Stimulated activated CD8-positive, alpha-beta memory T cell treated with anti-CD3 and anti-CD28 coated beads, Interleukin-15, amount 100 ng/mL, for 1 hour (primary cell): ENCODE measurements at places on chromosomes 7 and 10.

DNA sequence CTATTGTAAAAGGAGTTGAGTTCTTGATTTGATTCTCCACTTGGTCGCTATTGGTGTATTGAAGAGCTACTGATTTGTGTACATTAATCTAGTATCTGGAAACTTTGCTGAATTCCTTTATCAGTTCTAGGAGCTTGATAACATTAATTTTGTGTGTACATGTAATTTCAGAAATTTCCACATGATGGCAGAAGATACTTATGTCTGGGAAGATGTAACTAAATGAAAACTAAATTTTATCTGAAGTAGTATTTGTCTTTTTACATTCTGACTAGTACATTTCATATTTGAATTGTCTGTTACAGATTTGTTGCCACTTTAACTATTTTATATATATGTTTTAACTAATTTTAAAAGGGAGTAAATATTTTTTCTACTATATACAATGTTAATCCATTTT lies 27.6 kb downstream of the SDHAF3 start:
- DNase-seq: no peak

DNA sequence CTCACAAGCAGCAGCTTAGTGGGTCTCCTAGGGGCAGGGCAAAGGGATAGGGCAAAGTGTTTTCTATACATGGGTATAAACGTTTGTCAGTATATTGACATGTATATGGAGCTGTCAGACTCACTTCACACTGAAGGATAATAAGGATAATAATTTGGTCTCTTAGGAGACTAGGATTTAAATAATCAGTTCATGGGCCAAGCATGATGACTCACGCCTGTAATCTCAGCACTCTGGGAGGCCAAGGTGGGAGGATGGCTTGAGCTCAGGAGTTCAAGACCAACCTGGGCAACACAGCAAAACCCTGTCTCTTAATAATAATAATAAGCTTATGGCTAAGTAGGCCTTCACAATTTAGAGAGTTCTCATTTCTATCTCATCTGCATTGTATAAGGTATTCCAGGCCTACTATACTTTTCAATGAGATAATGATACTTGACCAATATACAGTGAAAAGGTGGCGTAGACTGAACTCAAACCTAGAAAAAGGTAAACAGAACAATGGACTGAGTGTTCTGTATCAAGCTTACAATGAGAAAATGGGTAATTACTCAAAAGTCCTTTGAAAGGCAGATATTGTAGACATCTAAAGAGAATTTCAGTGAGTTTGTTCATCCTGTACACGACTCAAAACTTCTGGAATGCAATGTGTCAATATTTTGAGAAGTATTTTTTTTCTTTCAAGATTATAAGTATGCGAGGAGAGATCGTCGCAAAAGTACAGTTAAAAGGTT lies 7.0 kb downstream of the GSAP start:
- DNase-seq: no peak

DNA sequence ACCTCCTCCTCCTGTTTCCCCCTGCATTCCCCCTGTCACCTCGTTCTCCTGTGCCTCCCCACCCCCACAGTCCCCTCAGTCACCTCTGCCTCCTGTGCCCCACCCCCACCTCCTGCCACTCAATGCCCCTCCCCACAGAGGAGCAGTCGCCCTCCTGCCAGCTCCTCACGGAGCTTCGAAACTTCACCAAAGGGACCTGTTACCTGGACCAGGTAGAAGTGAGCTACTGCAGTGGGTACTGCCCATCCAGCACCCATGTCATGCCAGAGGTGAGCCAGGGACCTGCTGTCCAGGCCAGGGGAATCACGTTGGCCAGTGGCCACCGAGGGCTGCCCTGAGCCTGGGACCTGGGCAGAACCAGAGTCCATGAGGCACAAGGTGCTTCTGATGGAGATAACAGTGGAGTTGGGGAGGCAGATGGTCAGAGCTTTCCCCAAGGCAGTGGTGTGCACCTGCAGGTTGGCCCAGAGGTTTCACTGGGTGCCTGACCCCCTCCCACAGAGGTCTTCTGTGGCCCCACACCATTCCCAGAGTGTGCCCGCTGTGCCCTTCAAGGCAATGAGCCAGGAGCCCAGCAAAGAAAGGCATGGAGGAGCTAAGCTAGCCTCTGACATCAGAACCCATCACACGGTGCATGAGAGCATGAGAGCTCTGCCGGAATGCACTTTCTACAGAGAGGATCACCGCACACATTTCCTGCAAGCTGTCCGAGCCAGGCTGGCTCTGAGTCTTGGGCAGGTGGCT lies 7.0 kb upstream of the ZNF862 start:
- no peak for DNase-seq

GRCh38 chr7:43591558-43592180 lies 8.8 kb downstream of the STK17A start:
- DNase-seq: no peak
